Naive thymus-derived CD4-positive, alpha-beta T cell (primary cell): ENCODE measurements at places on chromosomes 2 and 18. TPM values are rescaled to one million over a fixed set of nuclear protein-coding genes. Genes with fewer than 3 reads are reported as not detected.

- DNase-seq, result no peak
Observed at GRCh38 chr18:65859075-65859474, 108.3 kb downstream of the CDH7 start.

GRCh38 chr2:236001166-236001828, 166.9 kb downstream of the GBX2 start:
- DNase-seq, result no peak

DNA sequence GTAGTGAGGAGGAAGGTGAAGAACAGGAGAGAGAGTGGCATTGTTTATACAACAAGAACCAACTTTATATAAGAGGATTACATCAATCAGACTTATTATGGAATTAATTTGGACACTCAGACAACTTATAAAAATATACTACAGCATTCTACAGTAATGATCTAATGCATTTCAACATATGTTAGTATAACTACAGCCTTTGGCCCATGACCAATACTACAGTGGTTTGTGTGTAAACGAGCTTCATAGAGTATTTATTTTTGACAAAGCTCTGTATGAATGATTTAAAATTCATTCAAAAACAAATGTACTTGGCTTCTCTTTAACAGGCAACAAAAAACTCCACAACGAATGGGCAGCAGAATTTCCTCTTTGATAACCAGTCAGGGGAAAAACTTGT, 72.8 kb downstream of the ZNF521 start:
- no peak for DNase-seq

DNA sequence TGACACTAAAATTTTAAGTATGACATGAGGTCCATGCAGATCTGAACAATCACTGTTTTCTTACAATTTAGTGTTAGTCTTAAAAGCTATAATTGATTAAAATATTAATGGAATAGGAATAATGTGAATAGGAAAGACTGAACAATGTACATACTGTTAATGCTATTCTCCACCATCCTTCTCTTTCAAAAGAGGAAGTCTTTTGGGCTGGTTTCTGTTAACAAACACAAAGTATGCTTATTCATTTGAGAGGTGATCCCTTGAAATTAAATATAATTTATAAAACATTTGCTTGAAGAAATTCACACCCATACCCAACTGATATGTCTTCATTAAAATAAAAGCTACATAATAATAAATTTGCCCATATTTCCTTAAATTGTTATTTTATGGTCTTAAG, 2.3 kb downstream of the STPG4 start:
- no peak for DNase-seq

DNA sequence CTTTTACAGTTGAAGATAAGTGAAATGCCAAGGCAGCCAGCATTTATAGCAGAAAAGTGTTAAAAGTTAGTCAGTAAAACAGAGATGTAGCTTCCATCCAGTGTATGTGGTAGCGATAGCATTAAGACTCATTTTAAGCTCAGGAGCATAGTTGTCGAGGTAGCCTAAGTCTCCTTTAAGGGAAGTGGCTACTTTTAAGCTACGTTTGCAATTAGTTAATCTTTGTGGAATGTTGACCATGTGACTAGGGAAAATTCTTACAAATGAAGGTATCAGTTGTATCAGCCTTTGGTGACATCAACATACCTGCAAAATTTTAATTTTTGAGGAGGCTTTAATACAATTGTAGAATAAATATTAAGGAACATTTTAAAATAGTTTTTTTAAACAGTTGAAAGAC, 61.9 kb downstream of the LHCGR start:
- DNase-seq, result no peak

DNA sequence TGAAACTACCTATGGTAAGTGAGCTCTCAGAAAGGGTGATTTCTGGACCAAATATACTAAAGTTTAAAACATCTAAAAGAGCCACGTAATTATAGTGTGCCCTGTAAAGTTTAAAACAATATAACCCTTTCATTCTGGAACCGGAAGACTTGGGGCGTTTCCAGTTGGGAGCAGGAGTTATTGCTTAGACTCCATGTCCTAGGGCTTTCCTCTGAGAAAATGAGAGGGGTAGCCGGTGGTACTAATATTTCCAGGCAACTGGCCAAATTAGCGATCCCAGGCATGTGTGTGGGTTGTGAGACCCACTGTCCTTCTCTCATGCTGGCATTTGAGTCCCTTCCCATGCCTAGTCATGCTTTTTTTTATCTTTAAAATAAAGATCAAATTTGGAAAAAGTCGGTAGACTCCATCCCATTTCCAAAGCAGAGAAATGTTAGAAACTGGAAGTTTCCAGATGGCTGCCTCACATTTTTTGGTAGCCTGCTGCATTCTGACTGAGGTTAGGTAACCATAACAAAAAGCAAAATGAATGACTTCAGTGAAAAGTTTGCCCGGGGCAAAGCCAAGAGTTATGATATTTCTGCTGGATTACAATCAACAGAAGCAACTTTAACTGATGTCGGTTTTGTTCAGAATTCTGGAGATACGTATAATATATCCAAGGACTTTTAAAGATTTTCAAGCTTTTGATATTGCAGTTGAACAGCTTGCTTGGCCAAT, 227.4 kb downstream of the SS18 start:
- no peak for DNase-seq

- no peak for DNase-seq
Observed at GRCh38 chr2:205845446-205845845, 163.1 kb downstream of the NRP2 start.

DNA sequence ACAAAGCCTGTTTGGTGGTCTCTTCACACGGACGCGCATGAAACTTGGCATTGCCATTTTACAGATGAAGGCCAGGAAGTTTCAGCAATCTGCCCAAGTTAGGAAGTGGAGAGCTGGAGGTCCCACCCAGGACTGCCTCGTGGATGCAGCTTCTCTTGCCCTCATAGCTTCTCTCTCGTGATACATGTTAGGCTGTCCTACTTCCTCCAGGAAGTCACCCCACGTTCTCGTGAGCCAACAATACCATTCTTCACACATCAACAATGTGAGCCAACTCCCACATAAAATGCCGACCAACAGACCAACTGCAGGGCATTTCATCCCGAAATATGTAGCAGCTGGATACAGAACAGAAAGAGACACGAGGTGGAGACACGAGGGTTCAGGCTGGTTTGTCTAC, 85.3 kb downstream of the MREG start:
- no peak for DNase-seq

GRCh38 chr2:133334923-133335322, 233.3 kb downstream of the NCKAP5 start:
- no peak for DNase-seq

DNA sequence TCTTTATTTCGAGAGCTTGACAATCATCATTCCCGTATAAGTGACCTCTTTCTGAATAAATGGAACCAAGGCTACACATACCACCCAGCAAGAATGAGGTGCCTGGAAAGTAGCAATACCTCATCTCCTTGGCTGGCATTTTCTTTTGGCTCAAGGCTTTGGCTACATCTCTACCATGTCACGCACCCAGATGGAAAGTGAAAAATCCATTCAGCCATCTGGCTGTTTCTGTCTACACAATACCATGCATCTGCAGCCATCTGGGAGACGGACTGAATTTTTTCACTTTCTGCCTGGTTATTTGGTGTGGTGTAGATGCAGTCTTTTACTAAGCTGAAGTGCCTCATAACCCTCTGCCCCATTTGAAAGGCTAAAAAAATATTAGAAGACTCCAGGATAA, 566.9 kb downstream of the BCL11A start:
- DNase-seq, result no peak

DNA sequence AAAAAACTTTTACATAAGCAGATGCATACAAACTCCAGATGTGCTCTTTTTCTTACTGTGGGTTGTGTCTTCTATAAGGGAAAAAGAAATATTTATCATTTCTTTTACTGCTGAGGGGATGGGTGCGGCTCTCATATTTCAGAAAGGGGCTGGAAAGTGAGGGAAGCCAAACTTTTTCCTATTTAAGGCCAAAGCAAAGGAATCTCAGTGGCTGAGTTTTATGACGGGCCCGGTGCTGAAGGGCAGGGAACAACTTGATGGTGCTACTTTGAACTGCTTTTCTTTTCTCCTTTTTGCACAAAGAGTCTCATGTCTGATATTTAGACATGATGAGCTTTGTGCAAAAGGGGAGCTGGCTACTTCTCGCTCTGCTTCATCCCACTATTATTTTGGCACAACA, at the start of gene COL3A1:
Gene COL3A1 (plus strand): TSS at position 210 of the 400 bp plus-strand sequence. CDS start 117 bp downstream, at position 327.
- DNase-seq, result no peak

GRCh38 chr2:170509452-170510193, 205.5 kb upstream of the SP5 start:
- DNase-seq, result no peak

GRCh38 chr18:74271635-74272034, 20.1 kb downstream of the CYB5A start:
- DNase-seq, result no peak

DNA sequence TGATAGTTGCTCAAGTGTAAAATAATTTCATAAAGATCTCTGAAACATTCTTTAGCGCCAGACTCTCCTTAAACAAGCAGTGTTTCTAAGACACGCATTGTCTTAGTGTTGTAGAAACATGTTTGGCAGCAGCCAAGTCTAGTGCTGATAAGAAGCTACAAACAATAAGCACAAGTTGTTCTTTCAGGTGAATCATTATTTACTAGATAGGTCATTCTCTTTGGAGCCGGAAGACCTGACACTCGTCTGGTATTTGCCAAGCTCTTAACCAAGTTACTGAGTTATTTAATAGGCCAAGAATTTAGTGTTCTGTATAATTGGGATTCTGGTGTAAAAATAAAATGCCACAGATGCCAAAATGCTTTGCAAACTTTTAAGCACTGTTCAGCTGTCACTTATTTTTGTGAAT, 852.1 kb downstream of the CPS1 start:
- DNase-seq, result no peak

DNA sequence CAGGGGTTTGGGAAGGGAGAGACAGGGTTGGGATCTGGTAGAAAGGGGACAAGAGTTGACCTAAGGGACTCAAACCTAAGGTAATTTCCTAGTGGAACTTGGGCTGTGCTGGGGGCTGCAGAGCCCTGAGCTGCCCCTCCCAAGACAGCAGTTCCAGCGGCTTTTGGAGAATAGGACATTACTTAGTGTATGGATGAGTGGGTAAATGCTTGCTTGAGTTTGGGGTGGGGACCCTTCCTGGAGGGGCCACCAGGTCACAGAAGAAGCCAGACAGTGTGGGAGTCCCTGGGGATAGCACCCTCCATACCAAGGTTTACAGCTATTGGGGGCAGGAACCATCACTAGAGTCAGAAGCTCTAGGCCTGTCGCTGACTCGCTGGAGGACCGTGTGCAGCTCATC, 111.5 kb downstream of the CAPN13 start:
- DNase-seq, result no peak

DNA sequence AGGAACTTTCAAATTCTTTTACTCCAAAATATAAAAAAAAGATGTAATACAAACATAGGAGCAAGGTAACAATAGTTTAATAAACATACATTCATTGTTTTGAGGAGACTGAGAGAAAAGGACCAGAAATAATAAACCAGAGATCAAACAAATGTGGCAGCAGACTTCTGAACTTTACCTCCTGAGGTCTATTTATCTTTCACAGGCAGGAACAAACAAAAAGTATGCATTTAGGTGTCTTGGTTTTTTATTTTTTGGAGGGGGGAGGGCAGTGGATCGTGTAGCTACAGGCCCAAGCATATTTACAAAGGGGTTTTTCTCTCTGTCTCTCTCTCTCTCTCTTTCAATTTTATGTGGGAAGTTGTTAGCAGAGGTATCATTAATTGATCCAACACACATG, 5.6 kb downstream of the PPP4R1 start:
- DNase-seq, result no peak

DNA sequence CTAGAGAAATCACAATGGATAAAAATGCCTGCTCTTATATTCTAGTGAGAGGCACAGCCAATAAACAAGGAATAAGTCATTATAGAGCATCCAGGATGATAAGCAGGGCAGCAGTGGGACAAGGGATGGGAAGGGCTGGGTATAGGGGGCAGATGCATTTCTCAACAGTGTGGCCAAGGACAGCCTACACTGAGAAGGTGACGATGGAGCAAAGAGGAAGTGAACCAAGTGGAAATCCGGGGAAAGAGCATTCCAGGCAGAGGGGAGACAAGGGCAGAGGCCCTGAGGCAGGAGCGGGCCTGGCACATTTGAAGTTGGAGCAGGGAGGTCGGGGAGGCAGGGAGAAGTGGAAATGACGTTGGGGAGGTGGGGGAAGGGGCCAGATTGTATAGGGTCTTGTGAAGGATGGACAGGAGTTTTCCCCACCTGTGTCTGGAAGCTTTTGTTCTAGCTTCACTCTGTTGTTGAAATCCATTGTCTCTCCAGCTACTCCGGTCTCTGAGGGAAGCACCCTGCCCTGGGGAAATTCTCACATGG, 17.6 kb downstream of the TMEM177 start:
- no peak for DNase-seq

DNA sequence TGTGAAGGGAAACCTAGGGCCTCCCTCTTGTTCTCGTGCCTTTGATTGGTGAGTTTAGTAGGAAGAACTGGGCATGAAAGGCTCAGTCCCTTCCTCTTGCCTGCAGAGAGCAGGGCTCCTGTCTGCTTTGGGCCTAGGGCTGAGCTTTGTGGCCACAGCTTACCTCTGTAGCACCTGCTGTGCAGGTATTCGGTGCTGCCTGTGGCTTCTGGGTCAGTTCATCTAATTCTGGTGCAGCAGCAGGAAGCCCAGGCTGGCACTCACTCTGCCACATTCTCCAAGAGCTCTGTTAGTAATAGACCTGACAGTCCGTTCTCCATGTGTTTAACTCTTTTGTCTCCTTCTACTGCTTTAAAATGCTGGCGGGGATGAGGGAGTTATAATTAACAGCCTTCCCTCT, 96.5 kb downstream of the DLGAP1 start:
- DNase-seq, result no peak

- no peak for DNase-seq
Observed at GRCh38 chr2:64987956-64988419, 1.2 kb upstream of the SLC1A4 start.

DNA sequence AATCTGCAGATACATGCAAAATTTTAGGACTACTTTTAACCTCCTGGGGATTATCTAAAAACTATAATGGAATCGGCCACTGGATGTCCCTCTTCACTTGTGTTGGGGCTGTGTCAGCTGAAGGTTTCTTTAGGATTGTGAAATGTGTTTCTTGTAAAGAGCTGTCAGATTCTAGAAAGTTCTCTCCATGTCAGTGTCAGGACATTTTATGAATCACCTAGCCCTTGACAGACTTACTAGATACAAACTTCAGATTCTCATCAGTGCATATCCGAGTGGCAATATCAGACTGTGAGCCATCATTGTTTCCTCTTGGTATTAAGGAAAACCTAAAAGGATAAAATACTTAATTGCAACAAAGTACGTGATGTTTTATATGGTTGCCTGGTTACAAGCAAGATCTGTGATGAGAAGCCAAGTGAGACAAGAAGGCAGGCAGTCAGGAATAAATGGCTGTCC, 107.3 kb downstream of the CPS1 start:
- no peak for DNase-seq

TUBA3E gene
- polyA plus RNA-seq, result not detected

COX5B gene
- polyA plus RNA-seq, result 385 TPM

SLC19A3 gene
- polyA plus RNA-seq, result not detected

TEX44 gene
- polyA plus RNA-seq, result not detected

TBR1 gene
- not detected for polyA plus RNA-seq

KIF3C gene
- polyA plus RNA-seq, result 1.7 TPM

EIF4E2 gene
- 59.8 TPM for polyA plus RNA-seq

BOLL gene
- 0.08 TPM for polyA plus RNA-seq

NPHP1 gene
- polyA plus RNA-seq, result 0.54 TPM

MYCN gene
- polyA plus RNA-seq, result not detected

EVA1A gene
- 0.53 TPM for polyA plus RNA-seq

HOXD11 gene
- polyA plus RNA-seq, result not detected

ATG16L1 gene
- polyA plus RNA-seq, result 16.0 TPM

ACTG2 gene
- polyA plus RNA-seq, result not detected

ELOA2 gene
- not detected for polyA plus RNA-seq

SP140 gene
- 11.3 TPM for polyA plus RNA-seq
